Substantia nigra (tissue), 51 donors: ENCODE measurements at places on chromosomes 3 and 15.

DNA sequence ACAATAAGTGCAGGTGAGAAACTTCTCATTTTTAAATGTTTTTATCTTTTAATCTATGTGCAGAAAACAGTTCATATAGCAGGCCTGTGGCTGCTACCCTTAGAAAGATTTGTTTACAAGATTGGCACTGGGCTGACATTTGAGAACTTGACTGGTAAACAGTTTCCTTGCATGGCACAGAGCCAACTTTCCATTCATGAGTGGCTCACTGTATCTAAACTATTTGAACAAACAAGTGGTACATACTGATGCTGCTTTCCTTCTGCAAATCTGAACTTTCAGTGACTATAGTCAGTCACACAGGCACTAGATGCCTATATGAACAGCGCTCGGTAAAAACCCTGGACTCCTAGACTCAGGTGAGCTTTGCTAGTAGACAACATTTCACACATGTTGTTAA, 6.3 kb upstream of the GTPBP8 start:
- no peak for DNase-seq

GRCh38 chr3:127791221-127791913, 30.9 kb downstream of the MGLL start:
- no peak for DNase-seq

DNA sequence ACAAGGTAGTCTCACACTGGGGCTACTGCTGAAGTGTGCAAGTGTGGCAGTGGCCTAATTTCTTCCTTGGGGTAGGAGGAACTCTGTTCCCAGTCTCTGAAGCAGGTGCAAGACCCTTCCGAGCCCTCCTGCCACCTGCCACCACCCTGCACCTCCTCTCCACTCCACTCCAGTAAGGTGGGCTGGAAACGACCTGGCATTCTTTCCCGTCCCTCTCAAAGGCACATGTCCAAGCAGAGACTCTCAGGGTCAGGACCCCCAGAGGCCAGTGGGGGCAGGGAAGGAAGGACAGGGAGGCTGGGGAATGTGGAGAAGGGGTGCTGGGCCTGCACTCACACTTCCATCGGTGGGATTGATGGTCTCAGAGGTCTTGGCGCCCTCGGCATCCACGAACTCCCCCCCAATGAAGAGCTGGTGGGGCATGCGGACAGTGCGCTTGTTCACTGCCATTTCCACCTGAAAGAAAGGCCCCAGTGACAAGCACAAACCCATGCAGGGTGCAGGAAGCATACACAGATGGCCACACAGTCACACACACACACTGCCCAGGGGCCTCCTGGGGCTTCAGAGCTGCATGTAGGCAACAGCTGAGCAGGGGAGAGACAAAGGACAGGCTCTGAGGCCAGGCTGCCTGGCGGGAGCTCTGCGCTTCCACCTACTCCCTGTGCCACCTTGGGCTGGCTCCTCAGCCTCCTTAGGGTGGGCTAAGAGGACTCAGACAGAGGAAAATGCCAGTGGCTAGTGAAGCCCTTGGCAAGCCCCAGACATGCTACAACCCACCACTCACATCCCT, 43.8 kb downstream of the ALDH1L1 start:
- no peak for DNase-seq

GRCh38 chr15:33048255-33048654, 146.3 kb downstream of the FMN1 start:
- DNase-seq, result no peak

GRCh38 chr15:39914977-39915376, 5.1 kb downstream of the GPR176 start:
- DNase-seq, result no peak

DNA sequence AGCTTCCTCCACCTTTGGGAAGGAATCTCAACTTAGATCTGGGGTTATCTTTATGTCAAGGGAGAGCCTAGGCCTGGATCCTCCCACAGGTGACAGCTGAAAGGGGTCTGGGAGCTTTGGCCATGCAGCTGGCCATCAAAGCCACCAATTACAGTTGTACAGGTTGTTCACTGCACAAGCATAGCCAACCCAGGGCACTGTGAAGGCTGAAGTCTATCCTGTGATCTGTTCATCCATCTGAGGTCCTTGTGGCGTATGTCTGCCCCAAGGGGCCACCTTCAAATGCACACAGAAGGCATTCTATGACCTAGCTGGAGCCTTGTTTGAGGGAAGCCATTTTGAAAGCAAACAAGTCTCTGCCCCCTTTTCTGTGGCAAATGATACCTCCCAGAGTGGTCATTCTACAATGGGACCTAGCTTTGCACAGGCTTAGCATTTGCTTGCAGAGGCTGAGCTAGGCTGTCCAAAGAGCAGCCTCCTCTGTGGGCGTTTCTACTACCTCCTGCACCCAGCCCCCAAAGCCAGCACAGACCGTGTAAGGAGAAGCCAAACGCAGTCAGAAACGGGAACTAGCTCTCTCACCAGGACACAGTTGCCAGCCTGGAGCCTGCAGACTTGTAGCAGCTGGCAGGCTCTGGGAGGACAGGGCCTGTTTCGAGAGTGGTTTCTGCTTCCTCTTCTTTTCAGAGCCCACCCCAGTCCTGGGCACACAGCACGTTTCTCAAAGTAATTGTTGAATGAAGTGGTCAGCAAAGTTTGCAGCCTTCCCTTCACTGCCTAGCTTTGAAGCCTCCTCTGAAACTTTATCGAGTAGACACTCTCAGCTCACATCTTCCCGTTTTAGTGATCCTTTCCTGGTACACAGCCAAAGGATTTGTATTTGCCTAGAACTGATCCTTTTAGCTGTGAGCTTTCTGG, 157.3 kb upstream of the SMAD3 start:
- peak; percentile 18 for DNase-seq

DNA sequence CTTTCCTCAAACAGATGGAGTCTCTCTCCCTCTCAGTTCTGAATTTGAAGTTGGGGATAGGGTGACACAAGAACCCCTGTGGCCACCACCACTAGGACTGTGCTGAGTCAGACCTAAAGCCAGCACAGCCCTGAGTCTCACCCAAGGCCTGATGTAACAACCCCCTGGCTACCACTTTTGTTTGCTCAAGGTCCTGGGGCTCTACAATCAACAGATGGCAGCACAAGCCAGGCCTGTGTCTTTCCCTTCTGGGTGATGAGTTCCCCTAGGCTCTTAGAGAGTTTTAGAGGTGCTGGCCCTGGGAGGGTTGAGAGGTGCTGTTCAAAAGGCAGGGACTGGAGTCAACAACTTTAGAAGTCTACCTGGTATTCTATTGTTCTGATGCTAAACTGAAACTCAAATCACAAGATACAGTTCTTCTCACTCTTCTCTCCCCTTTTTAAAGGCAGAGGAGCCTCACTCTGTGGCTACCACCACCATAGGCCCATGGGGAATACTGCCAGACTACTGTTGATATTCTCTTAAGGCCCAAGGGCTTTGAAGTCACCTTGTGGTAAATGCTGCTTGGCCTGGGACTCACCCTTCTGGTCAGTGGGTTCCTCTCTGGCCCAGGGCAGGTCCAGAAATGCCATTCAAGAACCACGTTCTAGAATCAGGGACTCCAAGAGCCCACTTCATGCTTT, 6.5 kb downstream of the OR5K4 start:
- DNase-seq, result no peak

DNA sequence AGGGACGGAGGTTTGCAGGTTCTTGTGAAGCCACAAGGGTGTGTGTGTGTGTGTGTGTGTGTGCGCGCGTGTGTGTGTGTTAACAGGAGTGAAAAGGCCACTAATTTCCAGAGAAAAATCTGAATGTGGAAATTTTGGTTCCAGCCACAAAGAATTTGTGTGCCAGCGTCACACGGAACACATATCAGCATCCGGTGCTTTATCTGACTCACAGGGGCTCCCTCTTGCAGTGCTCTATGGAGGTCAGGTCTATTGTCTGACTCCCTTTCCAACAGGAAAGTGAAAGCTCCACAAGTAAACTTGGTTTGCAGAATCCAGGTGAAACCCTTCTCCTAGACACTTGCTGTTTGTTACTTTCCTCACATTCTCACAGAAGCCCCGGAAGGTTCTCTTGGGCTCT, 6.2 kb downstream of the CLDN11 start:
- DNase-seq, result no peak

- DNase-seq, result no peak
Observed at GRCh38 chr3:59559721-59560435, 510.1 kb upstream of the CFAP20DC start.

DNA sequence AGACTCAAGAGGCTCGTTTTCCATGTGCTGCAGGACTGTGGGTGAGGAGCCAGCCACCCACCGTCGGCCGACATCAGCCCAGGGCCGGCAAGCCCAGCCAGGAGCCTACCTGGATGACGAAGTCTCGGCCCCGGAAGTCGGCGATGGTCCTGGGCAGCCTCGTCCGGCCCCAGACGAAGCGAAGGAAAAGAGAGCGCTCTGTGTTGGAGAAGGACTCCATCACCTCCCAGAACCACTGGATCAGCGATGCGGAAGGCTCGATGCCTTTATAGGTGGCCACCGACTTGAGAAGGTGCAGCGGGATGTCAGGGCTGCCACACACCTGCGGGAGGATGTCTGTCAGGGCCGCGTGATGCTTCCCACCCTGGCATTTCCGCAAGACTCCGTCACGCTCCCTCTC, 13.8 kb upstream of the OCA2 start:
- DNase-seq, result no peak

DNA sequence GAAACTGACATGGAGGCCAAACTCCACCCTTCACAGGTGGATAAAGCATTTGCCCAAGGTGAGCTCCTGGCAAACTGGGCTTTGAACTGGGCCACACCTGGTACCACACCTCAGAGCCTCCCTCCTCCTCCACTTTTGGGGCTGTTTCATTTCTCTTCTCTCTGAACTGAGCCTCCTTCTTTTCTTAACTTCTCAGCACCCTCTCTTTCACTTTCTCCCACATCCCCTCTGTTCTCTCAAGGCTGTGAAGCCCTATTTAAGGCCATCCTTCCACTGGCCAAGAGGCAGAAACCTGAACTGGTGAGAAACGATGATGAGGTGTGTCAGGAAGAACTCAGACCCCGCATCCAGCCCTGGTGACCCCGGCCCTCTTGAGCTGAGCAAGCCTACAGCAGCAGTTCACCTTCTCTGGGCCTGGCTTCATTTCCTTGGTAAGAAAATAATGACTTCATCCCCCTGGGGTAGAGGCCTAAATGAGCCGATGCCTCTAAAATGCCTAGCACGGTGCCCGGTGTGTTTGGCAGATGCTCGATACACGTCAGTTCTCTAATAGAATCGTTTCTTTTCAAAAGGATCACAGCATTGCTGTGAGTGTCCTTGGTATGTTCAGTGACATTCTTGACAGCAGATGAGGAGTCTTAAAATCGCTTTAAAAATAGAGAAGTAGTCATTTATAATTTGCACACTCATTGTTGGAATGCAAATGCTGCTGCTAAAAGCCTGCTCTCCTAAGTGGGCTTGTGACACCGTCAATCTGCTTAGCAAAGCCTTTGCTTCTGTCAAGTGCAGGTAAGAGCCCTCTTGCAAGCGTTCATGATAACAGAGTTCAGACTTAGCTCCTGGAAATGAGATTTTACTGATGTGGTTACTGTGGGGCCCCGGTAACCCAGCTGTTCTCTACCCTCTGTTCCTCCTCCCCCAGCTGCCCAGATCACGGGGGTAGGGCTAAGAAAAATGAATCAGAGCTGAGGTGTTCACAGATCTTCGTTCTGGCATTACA, 97.7 kb upstream of the ATP2B2 start:
- DNase-seq, result no peak

DNA sequence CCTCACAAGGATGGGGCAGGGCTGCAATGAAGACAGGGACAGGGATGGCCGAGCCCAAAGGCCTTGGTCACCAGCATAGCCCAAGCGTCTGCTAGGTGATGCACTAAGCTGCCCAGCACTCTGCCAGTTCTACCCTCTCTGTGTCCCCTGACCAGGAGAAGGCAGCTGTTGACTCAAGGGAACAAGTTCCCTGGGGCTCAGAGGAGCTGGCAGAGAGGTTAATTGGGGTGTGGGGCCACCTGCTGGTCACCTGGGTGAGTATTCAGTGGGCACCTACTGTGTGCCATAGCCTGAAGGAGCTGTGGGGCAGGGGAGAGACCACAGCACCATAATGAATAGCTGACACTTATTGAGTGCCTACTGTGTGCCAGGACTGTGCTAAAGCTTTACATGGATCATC, 22.0 kb upstream of the DOCK3 start:
- DNase-seq, result peak; percentile 6

GRCh38 chr3:48440590-48440958, 517 bp downstream of the TMA7 start:
- no peak for DNase-seq

DNA sequence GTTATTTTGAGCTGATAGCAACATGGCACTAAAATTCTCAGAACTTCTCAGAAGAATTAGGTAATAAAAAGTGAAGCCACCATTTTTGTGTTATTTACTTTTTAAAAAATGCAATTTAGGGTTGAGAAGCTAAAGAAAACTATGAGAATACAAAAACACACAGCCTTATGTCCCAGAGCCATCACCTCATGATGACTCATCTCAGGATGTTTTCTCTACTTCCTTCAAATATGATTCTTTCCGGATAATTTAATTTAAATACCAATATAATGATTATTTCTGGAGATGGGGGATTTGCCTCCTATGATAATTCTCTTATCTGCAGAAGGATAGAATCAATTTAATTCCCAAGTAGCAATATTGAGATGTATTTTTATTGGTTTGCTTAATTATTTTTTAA, 105.6 kb upstream of the BFSP2 start:
- no peak for DNase-seq

- no peak for DNase-seq
Observed at GRCh38 chr3:146634346-146634745, 29.2 kb upstream of the PLSCR5 start.

GRCh38 chr3:176032043-176032442, 1165.2 kb downstream of the TBL1XR1 start:
- no peak for DNase-seq

GRCh38 chr3:23798456-23798855, 7.3 kb upstream of the UBE2E1 start:
- no peak for DNase-seq

GRCh38 chr15:100461049-100461448, 67.7 kb downstream of the CERS3 start:
- no peak for DNase-seq

- no peak for DNase-seq
Observed at GRCh38 chr3:152780553-152780952, 54.4 kb upstream of the P2RY1 start.

- no peak for DNase-seq
Observed at GRCh38 chr3:101011136-101011535, 17.9 kb upstream of the ABI3BP start.

- no peak for DNase-seq
Observed at GRCh38 chr3:106160396-106160795, 291.6 kb upstream of the CBLB start.

GRCh38 chr3:188362405-188362831, 208.5 kb downstream of the LPP start:
- DNase-seq, result no peak

DNA sequence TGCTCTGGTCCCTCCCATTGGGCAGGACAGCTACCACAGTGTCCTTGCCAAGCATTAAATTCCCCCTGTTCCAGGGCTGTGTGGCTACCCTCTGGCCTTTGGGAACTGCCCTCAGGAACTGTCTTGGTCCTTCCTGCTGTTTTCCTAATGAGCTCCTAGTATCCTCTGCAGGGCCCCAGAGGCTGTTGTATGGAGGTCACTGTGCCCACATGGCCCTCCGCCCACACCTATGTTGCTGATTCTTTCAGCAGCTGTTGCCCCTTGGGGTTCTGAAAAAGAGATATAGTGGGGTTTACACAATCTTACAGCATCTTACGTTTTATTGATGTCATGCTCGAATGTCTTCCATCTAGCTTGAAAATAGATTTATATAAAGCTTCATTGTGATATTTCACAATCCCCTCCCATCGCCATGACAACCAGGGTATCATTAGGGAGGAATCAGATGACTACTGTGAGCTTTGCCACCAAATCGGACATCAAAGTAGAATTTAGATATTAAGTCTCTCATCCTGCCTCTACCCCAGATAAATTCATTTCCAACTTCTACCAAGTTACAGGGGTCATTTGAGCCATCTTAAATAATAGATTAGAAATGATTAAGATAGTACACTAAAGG, 97.1 kb upstream of the NR2E3 start:
- DNase-seq, result no peak
